ENCODE measurements at places on chromosomes 12 and 14.

- DNase-seq = no peak
Measured at GRCh38 chr12:59414051-59414450, 181.8 kb upstream of the SLC16A7 start.

- DNase-seq = no peak
Measured at GRCh38 chr12:65648461-65648860, 175.8 kb upstream of the HMGA2 start.

GRCh38 chr12:130494736-130495135 is 157.0 kb downstream of the PIWIL1 start:
- DNase-seq = no peak

DNA sequence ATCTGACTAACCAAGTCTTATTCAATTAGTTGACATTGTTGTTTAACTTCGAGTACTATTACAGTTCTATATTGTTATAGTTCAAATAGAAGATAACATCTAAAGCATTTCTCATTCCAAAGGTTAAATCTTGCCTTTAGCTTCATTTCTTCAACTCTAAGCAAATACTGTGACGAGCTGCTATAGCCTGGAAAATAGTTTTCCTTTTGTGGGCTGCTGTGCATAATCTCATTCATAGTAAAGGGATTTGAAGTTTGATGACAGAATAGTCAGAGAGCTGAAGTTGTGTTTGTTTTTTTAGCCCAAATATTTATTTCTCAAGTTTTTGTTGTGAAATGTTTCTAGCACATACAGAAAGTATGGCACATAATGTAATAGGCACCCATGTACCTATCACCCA is 13.4 kb downstream of the PSEN1 start:
- no peak for DNase-seq

GRCh38 chr12:119649202-119649808 is 18.6 kb upstream of the PRKAB1 start:
- no peak for DNase-seq

- peak; percentile 7 for DNase-seq
Measured at GRCh38 chr12:47124451-47124850, 44.7 kb upstream of the AMIGO2 start.

DNA sequence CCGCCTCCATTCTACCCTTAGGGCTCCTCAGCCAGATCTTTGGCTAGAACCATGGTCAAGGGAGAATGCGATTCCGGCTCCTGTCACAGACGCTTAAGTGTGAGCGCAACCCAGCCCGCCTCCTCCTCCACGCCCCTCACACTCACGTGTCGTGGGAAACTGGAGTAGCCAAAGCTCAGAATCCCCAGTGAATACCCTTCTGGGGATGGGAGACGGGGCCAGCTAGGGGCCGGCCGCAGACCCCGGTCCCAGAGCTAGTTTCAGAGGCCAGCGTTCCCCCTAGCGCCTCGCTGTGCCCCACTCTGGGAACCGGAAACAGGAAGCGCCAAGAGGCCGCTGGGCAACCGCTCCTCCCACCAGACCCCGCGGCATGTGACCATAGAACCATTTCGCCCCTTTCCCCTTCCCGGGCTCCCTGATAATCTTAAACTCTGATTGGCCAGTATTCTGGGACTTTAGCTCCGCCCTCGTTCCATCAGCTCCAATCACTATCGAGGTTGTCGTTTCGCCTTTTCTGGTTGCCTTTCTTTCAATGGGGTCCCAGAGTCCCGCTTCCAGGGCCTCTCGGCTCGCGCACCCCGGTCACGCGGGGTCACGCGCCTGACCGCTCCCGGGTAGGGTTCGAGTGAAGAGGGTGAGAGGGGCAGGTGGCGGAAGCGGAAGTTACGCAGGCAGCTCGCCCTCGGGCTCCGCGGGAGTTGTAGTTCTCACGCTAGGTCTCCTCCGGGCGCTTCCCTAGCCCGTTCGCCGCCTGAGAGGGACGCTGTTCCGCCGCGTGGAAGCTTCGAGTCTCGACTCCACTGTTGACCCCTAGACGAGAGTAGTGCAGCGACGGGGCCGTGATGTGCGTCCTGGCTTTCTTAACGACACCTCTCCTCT is at the start of gene M6PR:
Gene M6PR (minus strand): TSS at position 304 of the 879 bp plus-strand sequence. CDS start 3,241 bp downstream, outside the sequence.
- DNase-seq = peak; percentile 96

- DNase-seq = peak; percentile 45
Measured at GRCh38 chr12:57309420-57309819, 58.4 kb upstream of the STAC3 start.

- DNase-seq = no peak
Measured at GRCh38 chr14:88286309-88286708, 36.8 kb downstream of the KCNK10 start.

GRCh38 chr14:103904493-103905107 is 23.7 kb upstream of the TDRD9 start:
- no peak for DNase-seq

Measured in stromal cell of bone marrow (primary cell).